ENCODE measurements at places on chromosomes 1 and 21.

DNA sequence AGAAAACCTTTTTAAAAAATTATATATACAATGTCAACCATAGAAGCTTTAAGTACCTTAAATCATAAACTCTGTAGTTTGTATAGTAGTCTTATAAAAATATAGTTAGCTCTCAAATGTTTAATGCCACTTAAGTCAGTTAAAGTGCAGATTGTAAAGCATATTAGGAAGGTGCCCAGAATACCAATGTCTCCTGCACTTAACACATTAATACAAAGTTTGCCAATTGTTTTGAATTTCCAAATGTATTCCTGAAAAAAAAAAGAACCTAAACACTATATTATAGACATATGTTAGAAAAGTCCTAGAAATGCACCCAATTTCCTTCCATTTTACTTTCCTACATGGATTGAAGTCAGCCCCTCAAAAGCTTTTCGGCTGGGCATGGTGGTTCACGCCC lies 12.1 kb downstream of the F3 start:
- DNase-seq = no peak

- DNase-seq = no peak
These were observed 175.4 kb downstream of the CDC7 start for GRCh38 chr1:91676030-91676429.

- no peak for DNase-seq
These were observed 8.8 kb upstream of the P3R3URF start for GRCh38 chr1:46184920-46185658.

- no peak for DNase-seq
These were observed 12.4 kb downstream of the NEXN start for GRCh38 chr1:77900687-77901293.

- DNase-seq = no peak
These were observed 9.2 kb downstream of the PRPF38B start for GRCh38 chr1:108701176-108701849.

- DNase-seq = no peak
These were observed 188.7 kb upstream of the ATP1B1 start for GRCh38 chr1:168917796-168918195.

DNA sequence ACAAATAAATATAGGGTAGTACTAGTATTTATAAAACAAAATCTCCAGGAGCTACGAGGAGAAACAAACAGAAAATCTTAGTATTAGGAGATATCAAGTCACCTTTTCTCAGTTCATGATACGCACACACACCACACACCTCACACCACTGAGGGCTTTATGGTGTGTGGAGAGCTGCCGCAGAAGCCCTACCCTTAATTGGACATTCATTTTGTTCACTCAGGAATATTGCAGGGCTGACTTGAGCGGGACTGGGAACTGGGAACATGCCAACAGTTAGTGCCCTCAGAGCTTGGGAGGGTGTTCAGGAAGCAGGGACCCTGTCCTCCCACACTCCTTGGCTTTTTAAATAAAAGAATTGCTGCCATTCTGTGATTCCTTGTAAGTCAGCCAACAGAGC lies 386.8 kb downstream of the RYR2 start:
- DNase-seq = no peak

DNA sequence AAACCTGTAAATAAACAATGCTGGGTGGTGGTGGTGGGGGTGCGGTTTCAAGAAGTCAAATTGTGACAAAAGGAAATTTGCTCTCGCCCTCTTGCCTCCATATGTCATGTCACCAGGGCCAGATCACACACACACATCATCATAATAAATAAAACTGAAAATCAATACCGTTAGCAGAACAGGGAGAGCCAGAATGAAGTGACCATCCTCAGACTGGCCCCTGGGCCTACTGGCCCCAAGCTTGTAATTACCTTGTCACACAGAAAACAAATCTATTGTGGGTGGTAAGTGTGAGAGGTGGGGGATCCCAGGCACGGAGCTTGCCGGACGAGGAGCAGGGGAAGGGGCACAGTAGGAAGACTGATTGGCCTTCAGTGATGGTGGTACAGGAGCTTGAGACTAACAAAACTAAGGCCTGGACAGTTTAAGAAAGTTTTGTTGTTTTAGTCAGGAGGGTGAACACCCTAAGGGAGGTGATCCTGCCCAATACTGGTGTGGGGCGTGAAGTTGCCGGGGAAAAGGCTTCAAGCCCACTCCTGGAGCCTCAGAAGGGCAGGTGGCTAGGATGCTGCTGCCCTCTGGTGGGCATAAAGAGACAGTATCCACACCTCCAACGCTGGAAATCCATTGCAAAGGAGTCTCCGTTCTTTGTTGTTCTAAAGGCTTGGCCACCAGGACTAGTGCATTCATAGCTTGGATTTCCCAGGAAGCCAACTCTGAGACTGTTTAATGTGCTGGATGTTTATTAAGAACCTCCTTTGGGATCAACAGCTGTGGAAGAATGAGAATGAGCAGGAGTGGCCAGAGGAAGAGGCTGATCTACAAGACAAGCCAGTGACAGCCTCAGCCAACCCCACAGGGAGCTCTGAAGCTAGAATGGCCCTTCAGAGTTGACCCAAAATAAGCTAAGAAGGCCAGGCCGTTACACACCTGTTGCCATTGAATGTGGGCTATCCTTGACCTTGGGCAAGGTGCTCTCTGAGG lies 8.1 kb upstream of the C1orf216 start:
- peak; percentile 66 for DNase-seq

DNA sequence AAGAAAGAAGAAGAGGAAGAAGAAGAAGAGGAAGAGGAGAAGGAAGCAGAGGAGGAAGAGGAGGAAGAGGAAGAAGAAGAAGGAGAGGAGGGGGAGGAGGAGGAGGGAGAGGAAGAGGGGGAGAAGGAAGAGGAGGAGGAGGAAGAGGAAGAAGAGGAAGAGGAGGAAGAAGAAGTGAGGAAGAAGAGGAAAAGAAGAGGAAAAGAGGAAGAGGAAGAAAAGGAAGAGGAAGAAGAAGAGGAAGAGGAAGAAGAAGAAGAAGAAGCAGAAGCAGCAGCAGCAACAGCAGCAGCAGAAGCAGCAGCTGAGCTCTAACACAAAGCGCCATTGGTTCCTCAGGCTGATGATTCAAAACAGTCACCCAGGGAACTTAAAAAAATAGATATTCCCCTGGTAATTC lies 34.0 kb downstream of the DNAI4 start:
- DNase-seq = no peak

DNA sequence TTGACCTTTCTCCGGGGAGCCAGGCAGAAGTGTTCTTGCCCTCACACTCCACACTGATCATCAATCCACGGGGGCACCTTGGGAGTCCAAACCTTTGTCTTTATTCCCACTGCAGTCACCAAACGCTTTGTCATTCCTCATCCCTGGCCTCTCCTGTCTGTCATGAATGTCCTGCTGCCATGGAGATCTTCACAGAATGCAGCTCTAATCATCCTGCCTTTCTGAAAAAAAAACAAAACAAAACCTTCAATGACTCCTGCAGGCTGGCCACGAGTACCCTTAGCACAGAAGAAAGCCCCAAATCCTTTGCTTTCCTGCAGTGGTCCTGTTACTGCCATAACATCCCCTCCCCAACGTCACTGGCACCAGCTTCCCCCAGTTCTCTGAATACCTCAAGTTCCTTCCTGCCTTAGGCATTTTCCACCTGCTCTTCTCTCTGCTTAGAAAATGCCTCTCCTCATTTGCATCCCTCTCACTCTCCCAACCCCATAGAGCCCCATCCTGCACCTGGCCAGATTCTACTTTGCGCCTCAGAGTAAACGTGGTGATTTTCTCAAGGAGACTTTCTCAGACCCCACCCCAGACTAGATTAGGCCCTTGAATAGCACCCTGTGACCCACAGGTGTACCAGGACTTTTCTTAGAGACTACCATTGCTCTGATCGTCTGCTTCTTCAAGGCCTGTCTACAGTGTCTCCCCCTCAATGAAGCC lies 131.2 kb downstream of the AK5 start:
- no peak for DNase-seq

DNA sequence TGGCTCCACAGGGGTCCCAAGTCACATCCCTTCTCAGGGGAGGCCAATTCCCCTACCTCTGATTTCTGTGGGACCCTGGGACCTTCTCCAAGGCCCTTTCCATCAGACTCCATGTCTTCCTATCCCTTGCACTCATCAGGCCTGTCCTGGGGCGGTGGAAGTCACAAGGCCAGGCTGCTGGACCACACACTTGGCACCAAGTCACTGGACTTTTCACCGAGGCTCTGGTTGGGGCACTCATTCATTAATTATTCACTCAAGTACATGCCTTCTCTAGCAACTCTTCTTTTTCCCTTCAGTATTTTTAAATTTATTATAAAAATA lies 11.2 kb upstream of the FOXO6 start:
- no peak for DNase-seq

GRCh38 chr1:54327386-54328065 lies 78.7 kb downstream of the SSBP3 start:
- DNase-seq = no peak

- DNase-seq = no peak
These were observed 16.4 kb downstream of the S100A7 start for GRCh38 chr1:153444078-153444477.

DNA sequence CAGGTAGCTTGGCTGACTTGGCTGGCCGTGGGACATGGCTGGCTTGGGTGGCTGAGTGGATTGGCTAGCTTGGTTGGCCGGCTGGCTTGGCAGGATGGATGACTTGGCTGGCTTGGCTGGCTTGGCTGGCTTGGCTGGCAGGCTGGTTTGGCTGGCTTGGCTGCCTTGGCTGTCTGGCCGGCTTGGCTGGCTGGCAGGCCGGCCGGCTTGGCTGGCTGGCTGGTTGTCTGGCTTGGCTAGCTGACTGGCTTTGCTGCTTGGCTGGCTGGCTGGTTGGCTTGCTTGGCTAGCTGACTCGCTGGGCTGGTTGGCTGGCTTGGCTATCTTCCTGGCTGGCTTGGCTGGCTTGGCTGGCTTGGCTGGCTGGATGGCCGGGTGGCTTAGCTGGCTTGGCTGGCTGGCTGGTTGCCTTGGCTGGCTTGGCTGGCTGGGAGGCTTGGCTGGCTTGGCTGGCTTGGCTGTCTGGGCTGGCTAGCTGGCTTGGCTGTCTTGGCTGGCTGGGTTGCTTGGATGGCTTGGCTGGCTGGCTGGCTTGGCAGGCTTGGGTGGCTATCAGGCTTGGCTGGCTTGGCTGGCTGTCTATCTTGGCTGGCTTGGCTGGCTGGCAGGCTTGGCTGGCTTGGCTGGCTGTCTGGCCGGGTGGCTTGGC lies 129.7 kb upstream of the FAM72C start:
- DNase-seq = peak; percentile 30

DNA sequence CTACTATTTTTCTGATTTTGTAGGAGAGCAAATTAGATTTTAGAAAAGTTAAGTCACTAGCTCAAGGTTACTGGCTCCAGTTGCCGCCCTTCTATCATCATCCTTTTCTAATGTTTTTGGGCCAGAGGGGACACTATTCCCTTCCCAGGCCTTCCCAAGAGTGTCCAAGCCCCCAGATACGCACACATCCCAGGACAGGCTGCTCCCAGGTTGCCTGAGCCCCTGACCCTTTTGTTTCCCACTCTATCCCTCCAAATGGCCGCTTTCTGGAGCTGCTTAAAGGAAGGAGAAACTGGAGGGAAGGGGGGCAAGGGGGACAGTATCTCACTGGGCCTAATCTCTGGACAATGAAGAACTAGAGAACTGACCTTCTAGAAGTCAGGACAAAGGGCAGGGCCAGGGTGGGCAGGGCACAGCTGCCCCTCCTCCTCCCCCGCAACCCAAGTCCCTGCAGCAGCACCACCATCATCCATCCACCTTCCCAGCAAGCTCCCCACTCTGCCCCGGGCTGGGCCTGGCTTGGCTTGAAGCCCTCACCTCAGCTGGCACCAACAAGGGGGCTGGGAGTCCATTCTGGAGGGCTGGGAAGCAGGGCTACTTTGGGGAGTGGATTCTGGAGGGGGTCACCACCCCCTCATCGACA lies 1.1 kb upstream of the MAP7D1 start:
- DNase-seq = peak; percentile 51

DNA sequence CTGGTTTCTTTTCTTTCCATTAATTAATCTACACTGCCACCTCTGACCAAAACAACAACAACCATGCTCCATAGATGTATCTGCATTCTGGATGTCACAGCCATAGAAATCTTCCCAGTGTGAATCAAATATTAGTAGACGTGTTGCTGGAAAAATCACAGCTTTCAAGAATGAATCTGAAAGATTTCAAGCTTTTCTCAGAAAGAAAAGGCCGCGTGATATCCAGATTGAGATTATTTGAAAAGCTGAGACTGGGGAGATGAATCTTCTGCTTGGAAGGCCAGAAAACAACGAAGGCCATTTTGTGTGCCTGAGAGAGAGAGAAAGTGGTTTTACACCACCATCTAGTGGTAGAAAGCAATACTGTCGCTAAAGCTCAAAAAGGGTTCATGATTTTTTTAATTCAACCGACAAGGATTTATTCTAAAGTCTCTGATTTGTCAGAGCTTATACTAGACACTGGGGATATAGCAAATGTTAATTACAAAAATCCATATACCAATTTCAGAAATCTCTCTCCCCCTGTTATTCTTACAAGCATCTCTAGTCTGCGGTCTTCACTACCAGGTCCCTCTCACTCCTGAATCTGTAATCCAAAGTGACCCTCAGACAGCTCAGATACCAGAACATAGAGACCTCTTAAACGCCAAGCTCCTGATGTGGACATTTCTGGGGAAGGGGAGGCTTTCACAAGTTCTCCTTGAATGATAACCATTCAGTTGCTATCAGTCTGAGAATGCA lies 87.5 kb upstream of the SGIP1 start:
- no peak for DNase-seq

DNA sequence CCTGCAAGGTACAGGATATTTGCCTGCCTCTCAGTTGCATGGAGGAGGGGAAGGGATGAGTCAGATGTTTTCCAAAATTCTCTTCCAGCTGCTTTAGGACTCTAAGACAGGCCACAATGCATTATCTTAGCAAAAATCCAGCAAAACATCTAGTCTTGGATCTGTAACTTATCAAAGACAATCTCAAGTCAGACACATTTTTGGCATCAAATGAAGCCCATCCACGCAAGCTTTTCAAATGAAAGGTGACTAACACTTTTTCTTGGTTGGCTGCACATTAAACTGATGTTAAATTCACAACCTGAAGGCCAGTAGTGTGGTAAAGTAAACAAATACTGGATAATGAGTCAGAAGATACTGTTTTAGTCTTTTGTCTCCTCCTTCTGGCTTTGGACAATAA lies 21.3 kb downstream of the FAM78B start:
- DNase-seq = no peak

- no peak for DNase-seq
These were observed 2.0 kb upstream of the LHX4 start for GRCh38 chr1:180227861-180228647.

- peak; percentile 56 for DNase-seq
These were observed 2.6 kb downstream of the TAGLN2 start for GRCh38 chr1:159922511-159923202.
